ENCODE measurements at places on chromosomes 13 and 19.

DNA sequence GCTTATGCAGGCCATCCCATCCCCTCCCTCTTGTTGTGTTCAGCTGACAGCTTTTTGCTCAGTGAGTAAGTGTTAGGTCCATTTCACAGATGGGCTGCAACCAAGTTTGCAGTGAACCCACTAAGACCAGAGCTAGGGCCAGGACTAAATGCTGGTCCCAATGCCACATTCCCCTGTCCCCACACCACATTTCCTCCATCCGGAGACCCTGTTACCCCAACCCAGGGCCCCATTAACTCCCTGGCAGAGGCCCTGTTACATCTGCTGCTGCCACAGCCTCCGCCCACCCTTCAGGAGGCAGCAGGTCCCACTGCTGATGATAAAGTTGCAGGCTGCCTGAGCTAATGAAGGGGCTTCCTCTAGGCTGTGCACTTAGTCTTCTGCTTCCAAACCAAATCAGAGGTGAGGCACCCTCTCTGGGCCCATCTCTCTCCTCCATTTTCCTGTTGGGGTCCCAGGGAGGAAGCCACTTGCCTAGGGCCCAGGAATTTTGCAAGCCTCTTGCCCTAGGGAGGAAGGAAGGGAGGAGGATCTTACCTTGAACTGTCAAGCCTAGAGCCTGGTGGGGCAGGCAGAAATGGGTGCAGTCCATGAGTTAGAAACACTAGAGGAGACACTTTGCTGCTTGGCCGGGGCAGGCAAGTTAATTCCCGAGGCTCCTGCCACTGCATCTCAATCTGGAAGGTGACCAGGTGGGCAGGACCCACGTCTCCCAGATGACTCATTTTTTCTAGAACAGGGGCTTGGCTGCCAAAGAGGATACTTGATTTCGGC is 3.4 kb upstream of the USF2 start:
- DNase-seq, result no peak

DNA sequence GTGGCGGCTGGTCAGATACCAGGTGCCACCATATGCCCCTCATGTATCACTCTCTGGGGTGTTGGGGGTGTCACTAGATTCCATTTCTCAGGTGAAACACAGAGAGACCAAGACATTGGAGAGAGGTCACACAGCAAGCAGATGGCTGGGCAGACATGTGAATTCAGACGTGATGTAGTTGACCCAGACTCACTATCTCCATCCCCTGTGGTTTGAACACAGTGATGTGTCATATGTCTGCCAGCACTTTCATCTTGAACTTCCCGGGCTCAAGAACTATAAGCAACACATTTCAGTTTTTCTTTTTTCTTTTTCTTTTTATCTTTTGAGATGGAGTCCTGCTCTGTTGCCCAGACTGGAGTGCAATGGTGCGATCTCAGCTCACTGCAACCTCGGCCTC is 16.1 kb upstream of the UPF1 start:
- DNase-seq, result no peak

DNA sequence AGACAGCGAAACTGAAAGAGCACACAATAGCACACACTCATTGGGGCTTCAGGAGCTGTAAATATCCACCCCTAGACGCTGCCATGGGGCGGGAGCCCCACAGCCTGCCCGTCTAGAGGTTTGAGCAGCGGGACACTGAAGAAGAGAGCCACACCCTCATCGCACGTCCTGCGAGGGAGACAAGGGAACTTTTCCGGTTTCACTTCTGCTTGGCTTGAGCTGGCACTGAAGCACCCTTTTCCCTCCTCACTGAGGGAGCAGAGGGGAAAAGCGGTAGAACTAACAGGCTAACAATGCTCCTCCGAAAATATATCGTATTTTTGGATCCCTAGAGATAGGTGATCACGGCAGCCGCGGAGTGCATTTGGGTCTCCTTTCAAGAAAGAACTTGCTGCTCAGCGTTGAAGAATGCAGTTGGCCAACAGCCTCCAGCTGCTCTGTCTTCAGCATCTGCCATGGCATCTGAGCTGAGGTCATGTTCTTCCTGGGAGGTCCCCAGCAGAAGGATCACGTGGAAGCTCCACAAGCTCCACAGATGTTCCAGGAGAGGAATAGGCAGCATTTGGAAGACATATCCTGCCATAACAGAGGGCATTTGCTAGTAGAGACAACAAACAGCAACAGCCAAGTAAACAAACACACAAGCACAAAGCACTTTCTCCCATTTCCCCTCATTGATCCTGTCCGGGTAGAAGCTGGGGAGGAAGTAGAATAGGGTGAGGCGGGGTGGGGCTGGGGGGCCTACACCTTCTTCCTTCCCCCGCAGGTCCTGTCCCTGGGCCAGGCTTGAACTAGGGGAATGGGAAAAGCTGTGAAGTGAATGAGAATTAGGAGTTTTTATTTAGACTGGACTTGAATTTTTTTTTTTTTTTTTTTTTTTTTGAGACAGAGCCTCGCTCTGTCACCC is 44.8 kb upstream of the ALOX5AP start:
- DNase-seq, result peak; percentile 77

- DNase-seq, result peak; percentile 70
These were observed 23.9 kb upstream of the OXGR1 start for GRCh38 chr13:97018029-97018819.
